Caudate nucleus (tissue), 63 donors: ENCODE measurements at places on chromosomes 16 and 17.

- DNase-seq, result no peak
Measured at GRCh38 chr17:80827646-80828643, 163.7 kb upstream of the CHMP6 start.

GRCh38 chr16:84368308-84368996, at the start of gene ATP2C2:
Gene ATP2C2, plus strand, starts transcription at chr16:84368538. Its CDS starts 78 bp downstream, at chr16:84368616.
- DNase-seq, result no peak

DNA sequence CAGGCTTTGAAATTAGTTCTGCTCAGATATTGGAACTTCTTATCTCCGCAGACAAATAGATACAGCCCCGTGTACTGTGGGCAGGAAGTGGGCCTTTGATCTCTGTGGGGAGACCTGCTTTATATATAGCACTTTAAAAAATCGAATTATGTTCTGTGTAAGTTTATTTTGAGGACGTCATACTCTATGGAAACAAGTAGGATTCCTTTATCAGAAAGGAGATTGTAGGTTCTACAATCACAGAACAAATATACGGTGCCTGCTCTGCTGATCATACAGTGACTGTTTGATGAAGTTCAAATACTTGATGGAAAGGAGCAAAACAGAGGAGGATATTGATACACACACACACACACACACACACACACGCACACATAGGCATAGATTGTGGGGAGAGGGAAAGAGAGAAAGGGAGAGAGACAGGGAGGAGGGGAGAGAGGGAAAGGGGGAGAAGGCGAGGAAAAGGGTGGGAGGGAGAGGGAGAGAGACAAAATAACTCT, 14.7 kb upstream of the TMEM220 start:
- DNase-seq, result no peak

- DNase-seq, result no peak
Measured at GRCh38 chr16:47519037-47519436, 57.9 kb downstream of the PHKB start.

- no peak for DNase-seq
Measured at GRCh38 chr17:14552306-14552705, 251.4 kb downstream of the HS3ST3B1 start.

DNA sequence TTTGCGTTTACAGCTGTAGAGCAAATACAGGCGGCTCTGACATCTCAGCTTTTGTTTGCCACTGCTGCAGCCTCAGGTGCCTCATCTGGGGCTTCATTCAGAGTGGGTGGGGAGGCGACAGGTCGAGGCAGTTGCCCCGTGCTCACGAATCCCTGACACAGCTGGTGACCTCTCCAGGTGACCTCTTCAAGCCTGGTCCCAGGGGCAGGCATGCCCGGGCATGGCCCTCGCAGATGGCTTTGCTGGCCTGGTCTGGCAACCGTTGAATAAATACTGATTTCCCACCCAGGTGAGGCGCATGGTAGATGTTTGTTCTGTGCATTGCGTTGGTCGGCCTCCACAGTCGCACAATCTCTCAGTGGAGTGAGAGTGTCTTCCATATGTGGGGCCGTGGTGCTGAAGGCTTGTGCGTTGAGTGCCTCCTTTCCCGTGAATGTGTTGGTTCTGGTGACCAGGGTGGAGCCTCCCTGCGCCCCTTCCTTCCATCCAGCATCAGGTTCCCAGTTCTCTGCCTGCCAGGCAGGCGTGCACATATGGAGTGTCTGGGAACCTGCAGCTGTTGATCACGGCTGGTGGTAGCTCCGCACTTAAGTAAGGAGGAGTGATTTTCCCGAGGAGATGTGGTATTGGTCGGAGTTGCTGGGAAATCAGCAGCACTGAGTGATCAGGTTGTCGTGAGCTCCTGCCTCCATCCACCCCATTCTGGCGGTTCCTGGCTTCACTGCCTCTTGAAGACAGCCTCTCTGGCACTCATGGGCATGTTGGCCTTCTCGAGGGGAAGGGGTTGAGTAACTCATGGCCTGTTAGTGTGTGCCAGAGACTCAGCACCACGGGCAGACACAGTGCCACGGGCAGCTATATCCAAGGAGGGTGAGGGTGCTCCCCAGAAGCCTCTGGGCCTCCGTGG, 149.7 kb downstream of the RPTOR start:
- no peak for DNase-seq

- DNase-seq, result peak; percentile 49
Measured at GRCh38 chr16:66250686-66251431, 115.6 kb upstream of the CDH5 start.

DNA sequence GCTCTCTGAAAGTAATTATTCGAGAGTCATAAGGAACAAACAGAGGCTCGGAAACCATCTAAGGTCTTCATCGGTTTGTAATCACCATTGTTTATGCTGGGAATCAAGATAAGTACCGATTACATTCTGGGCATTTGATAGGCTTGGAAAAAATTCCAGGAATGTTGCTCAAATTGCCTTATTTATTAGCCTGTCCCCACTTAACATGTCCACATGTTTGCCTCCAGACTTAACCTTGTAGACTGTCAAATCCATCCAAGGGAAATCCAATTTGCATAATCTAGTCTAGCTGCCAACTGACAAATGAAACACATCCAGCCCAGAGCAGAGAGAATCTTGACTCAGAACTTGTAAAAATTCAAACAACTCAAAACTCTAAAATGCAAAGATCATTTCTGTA, 51.3 kb upstream of the TMC5 start:
- no peak for DNase-seq

GRCh38 chr16:66308096-66308495, 58.4 kb upstream of the CDH5 start:
- no peak for DNase-seq

- no peak for DNase-seq
Measured at GRCh38 chr17:6164996-6165395, 94.8 kb downstream of the WSCD1 start.

GRCh38 chr16:22086440-22086839, 5.9 kb upstream of the VWA3A start:
- DNase-seq, result no peak

DNA sequence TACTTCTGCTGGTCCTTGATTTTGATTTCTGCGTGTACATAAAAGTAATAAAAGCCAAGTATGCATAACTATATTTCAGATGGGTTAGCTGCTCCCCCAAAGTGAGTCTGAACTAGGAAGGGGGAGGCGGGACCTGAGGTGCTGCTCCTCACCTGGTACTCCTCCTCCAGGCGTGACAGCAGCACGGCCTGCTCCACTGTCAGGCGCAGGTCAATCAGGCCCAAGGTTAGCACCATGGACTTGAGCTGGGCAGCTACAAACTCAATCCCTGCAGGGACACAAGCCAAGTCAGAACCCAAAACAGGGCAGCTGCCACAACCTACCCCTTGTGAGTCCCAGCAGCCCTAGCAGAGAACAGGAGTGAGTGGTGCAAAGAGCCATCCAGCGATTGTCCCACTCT, 18.0 kb downstream of the ATPAF2 start:
- no peak for DNase-seq

DNA sequence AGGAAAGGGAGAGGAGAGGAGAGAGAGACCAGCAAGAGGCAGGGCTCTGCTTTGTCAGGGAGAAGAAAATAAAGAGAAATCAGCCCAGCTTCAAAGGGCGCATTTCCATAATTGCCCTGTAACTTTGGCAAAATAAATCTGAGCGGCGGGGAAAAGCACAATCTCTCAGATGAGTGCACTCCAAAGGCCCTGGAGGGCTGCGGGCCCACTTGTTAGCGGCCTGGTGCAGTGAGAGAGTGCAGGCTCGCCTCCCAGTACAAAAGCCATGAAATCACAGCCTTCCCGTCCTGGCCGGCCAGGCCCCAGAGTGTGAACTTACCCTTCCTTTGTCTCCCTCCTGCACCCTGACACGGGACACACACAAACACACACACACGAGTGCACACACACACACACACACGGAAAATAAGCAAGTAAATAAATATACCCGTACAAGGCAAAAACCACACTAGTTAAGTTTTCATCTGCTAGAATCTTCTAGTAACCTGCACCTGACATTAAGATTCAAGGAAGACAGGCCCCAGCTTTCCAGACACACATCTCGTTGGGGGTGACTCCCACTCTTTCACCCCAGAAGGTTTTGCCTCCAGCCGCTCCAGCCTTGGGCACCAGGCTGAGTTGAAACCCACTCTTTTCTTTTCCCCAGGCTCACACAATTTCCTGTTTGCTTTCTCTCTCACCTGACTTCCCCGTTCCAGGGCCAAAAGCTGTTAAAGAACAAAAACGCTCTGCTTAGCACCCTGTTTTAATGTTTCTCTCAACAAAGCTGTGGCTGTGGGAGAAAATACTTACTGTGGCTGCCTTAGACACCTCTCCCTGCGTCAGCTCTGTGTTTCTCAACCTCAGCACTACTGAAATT, 8.5 kb downstream of the IRX3 start:
- DNase-seq, result no peak

GRCh38 chr16:51450909-51451308, 299.8 kb upstream of the SALL1 start:
- no peak for DNase-seq

DNA sequence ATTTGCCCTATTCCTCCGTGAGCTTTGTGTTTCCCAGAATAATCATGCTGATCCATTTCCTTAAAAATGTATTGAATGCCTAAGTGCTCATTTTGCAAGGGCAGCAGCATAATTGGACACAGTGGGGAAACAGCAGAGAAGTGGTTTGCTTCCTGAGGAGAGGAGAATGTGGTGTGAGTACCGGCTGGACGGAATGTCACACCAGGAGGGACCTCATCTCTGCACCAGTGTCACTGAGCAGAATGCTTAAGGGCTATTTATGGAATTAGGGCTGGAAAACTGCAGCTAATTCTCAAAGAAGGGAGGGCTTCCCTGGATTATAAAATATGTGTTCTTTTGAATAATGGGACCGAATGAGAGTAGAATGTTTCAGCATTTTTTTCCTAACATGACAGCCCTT, 1100.6 kb upstream of the RBFOX1 start:
- DNase-seq, result no peak

DNA sequence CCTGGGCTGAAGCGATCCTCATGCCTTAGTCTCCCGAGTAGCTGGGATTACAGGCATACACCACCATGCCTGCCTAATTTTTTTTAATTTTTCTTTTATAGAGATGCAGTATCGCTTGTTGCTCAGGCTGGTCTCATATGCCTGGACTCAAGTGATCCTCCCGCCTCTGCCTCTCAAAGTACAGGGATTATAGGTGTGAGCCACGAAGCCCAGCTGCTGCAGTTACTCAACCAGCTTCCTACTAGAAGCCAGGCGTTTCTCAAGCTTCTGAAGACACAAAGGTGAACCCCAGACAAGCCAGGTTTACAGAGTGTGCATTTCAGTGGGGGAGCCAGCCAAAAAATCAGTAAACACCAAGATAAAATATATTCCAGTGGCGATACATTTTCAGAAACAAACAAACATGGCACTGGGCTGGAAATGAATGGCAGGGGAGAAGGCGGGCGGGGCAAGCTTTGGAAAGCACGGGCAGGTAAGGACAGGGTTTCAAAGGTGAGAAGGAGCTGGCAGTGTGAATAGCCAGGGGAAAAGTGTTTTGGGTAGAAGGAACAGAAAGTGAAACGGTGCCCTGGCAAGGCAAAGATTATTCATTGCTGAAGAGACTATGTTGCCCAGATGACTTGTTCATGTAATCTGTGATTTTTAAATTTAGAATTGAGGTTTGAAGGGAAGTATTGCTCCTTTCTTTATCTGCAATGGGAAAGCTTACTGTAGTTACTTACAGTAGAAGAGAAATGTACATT, 471.1 kb downstream of the WWOX start:
- no peak for DNase-seq

DNA sequence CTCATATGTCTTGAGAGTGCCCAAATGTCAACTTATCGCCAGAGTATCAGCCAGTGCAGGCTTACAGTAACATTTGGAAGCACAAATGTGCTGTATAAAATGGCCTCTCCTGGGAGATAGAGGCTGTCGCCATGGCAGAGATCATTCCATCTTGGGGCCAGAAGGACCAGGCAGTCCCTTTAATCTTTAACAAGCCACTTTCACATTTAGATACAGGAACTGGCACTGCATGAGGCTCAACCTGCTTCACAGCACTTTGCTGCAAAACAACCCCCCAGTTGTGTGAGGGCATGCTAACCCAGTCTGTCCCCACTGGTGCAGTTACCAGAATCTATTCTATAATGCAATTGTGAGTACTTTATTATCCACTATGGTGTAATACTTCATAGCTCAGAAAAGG, 4.7 kb upstream of the RFFL start:
- no peak for DNase-seq

DNA sequence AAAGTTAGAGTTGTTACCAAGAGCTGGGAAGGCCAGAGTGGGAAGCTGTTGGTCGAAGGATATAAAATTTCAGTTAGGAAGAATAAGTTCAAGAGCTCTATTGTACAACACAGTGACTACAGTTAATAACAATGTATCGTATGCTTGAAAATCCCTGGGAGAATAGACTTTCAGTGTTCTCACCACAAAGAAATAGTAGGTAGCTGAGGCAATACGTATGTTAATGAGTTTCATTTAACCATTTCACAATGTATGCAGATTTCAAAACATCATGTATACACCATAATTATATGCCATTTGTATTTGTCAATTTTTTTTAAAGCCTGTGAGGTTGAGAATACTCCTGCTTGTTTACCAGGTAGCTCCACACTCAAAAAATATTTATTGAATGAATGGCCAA, 41.5 kb upstream of the MYOCD start:
- DNase-seq, result no peak
